ENCODE measurements at places on chromosomes 2 and 18. TPM values are rescaled to one million over a fixed set of nuclear protein-coding genes. Genes with fewer than 3 reads are reported as not detected.
A peak's percentile ranks its signal among the peaks of the same experiment; 100 is the strongest.

- H3K4me3 ChIP-seq = no peak overlapping the region
- no peaks in the 10 kb centered on the region for H3K4me1 ChIP-seq
- no peak for DNase-seq
- no peaks in the 10 kb centered on the region for H3K27me3 ChIP-seq
Measured at GRCh38 chr2:237072067-237072931, 13.4 kb upstream of the COPS8 start.

- no peaks in the 10 kb centered on the region for H3K36me3 ChIP-seq
- H3K4me3 ChIP-seq = no peak overlapping the region
- H3K27me3 ChIP-seq = no peaks in the 10 kb centered on the region
- H3K27ac ChIP-seq = no peak overlapping the region
Measured at GRCh38 chr18:4908328-4908727, 288.7 kb downstream of the AKAIN1 start.

- no peak for DNase-seq
- no peak overlapping the region for H3K4me3 ChIP-seq
- peaks cover 3% of the 10 kb centered on the region for H3K36me3 ChIP-seq
- H3K27ac ChIP-seq = no peak overlapping the region
Measured at GRCh38 chr2:195842932-195843331, 185.9 kb downstream of the SLC39A10 start.

DNA sequence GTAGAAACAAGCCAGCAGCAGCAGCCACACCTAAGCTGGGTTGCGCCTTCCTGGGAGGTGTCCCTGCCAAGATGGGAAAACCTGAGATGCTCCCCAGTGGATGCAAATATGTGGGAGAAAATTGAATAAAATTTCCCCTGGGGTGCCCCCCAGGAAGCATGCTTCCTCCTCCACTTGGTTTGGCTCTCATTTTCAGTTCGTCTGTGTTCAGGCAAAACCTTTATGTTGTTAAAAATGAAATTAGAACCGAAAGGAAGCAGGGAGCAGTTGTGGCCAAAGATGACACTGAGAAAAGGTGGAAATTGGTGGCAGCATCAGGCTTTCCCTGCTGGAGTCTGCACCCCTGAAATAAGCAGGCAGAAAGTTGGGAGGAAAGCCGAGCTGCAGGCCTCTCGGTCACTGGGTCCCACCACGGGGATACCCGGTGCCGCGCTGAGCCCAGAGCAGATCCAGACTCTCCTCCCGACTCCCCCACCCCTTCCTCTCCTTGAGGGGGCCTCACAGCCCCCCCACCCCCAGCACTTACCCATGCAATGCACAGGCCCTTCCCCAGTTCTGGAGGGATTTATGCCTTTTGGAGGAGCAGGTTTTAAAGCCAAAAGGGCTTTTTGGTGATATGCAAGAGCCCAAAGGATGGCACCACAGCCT is 267.7 kb upstream of the SPRED2 start:
- H3K27ac ChIP-seq = no peak overlapping the region
- no peak for DNase-seq
- no peak overlapping the region for H3K4me3 ChIP-seq
- no peaks in the 10 kb centered on the region for H3K36me3 ChIP-seq
- H3K27me3 ChIP-seq = no peaks in the 10 kb centered on the region

DNA sequence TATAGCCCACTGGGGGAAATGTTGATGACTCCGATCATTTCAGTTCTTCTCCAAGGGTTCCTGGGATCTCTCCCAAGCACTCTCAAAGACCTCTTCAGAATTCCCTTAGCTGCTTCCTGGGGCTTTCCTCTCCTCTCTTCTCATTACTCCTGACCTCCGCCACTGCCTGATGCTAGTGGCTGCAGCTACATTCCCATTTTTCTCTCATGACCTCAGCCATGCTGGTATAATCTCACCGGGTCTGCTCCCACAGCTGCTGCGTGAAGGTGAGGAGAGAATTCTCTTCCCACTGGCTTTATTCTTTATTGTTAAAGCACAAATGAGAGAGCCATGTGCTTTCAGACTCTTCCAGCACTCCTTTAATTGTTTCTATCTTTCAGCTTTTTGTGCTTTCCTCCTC is 312.0 kb upstream of the ETAA1 start:
- H3K4me3 ChIP-seq = no peak overlapping the region
- H3K27ac ChIP-seq = no peak overlapping the region
- H3K4me1 ChIP-seq = no peaks in the 10 kb centered on the region
- no peak for DNase-seq
- no peaks in the 10 kb centered on the region for H3K27me3 ChIP-seq

- DNase-seq = no peak
- no peaks in the 10 kb centered on the region for H3K27me3 ChIP-seq
- peaks cover 38% of the 10 kb centered on the region for H3K36me3 ChIP-seq
- H3K4me3 ChIP-seq = no peak overlapping the region
Measured at GRCh38 chr2:238433300-238433915, 6.7 kb downstream of the ASB1 start.

DNA sequence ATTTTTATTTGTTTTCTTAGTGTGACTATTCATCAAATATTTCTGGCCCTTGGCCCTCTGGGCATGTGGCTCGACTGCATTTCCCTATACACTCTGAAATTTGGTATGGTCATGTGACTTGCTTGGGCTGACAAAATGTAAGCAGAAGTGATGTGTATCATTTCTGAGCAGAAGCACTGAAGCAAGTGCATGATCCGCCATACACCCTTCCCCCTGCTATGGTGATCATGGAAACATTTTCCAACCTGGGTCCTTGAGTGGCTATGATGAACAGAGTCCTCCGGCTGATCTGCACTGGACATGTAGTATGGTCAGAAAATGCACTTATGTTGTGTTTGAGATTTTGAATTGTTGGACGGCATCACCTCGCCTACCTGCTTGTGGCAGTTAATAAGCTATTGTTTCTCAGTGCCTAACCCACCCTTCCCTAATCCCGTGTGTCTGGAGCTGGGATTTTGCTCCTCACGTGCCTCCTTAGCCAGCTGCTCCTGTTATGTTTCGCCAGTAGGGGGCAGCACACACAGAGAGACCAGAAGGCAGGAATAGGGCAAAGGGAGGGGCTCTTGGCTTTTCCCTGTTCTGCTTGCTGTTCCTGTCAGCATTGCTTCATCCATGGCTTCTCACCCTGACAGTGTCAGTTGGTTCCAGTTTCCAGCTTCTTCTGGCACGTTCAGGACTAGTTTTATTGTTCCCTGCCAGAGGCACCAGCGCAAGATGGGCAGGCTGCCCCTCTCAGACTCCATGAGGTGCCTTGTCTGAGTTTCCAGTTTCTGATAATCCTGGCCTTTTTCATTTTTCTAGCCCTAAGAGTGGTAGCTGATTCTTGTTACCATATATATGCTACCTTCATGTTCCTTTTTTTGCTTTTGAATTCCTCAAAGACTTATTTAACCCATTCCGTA is 207.4 kb downstream of the ARL6IP6 start:
- no peak for DNase-seq
- H3K36me3 ChIP-seq = no peaks in the 10 kb centered on the region
- peaks cover 5% of the 10 kb centered on the region for H3K4me1 ChIP-seq
- H3K4me3 ChIP-seq = no peak overlapping the region
- no peak overlapping the region for H3K27ac ChIP-seq

- no peak overlapping the region for H3K4me3 ChIP-seq
- DNase-seq = no peak
- no peaks in the 10 kb centered on the region for H3K36me3 ChIP-seq
- peaks cover 2% of the 10 kb centered on the region for H3K27me3 ChIP-seq
- H3K4me1 ChIP-seq = peaks cover 9% of the 10 kb centered on the region
- no peak overlapping the region for H3K27ac ChIP-seq
Measured at GRCh38 chr2:42498497-42498896, 4.7 kb upstream of the KCNG3 start.

DNA sequence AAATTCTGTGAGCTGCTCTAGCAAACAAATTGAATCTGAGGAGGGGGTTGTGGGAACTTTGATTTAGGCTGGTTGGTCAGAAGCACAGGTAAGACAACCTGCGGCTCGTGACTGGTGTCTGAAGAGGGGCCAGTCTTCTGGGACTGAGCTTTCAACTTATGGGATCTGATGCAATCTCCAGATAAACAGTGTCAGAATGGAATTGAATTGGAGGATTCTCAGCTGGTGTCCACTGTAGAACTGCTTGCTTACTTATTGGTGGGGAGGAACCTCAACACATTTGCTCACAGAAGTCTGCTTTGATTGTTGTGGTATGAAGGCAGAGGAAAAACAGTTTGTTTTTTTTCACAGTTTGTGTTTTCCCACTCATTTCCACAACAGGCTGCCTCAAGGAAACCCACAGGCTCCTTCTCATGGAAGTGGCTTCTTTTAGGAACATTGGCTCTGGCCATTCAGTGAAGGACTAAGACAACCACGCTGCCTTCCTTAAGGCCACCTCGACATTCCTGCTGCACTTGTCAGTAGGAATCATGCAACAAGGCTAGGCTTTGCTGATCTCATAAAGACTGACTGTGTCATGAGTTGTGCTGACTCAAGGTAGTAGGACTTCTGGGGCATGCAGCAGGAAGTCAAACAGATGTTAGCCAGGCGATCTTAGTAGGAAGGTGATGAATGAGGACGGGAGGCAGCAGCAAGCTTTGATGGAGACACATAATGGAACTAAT is 104.7 kb downstream of the TSN start:
- no peak overlapping the region for H3K27ac ChIP-seq
- H3K4me3 ChIP-seq = no peak overlapping the region
- no peaks in the 10 kb centered on the region for H3K4me1 ChIP-seq

DNA sequence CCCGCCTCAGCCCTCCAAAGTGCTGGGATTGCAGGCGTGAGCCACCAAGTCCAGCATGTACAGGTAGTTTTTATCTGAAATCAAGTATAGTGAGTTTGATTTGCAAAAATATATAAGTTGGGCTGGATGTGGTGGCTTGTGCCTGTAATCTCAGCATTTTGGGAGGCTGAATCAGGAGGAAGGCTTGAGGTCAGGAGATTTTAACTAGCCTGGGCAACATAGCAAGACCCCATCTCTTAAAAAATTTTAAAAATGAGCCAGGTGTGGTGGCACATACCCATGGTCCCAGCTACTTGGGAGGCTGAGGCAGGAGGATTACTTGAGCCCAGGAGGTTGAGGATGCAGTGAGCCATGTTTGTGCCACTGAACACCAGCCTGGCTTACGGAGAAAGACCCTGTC is 5.6 kb upstream of the GALM start:
- H3K27me3 ChIP-seq = no peaks in the 10 kb centered on the region
- H3K27ac ChIP-seq = no peak overlapping the region
- H3K4me1 ChIP-seq = no peaks in the 10 kb centered on the region
- no peak for DNase-seq

- no peak overlapping the region for H3K4me3 ChIP-seq
- DNase-seq = no peak
- H3K27ac ChIP-seq = no peak overlapping the region
Measured at GRCh38 chr2:222938327-222938726, 77.5 kb downstream of the ACSL3 start.

DNA sequence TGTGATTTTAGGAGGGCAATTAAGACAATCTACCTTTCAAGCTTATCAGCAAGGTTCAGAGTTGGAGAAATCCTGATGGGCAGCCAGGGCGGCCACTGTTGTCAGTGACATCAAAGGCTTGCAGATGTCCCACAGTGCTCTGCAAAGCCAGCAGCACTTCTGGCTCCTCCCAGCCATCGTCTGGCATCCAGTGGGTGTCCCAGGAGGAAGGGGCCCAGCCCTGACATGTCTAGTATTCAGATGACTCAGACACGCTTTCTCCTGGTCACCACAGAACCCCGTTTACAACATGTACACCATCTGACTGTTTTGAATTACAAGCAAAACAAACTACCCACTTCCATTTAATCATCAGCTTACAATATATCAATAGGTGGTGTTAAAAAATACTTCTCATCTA is 61.4 kb downstream of the CYRIA start:
- no peak overlapping the region for H3K4me3 ChIP-seq
- H3K27ac ChIP-seq = no peak overlapping the region

- no peak for DNase-seq
- no peaks in the 10 kb centered on the region for H3K27me3 ChIP-seq
- no peak overlapping the region for H3K4me3 ChIP-seq
- no peak overlapping the region for H3K27ac ChIP-seq
- H3K36me3 ChIP-seq = no peaks in the 10 kb centered on the region
Measured at GRCh38 chr2:64401529-64401880, 52.5 kb upstream of the LGALSL start.

DNA sequence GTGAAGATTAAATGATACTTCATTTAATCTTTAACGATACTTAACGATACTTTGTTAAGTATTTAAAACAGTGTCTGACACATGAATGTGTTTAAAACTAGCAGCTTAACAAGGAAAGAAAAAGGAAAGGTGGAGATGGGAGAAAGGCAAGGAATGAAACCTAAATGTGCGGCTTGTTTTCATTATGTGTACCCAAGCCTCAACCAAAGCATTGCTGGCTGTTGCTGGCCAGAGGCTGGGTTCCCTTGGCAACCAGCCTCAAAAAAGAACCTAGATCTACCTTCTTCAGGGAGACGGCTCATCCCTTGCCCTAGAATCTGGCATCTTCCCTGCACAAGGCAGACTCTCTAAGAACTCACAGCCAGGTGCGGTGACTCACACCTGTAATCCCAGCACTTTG is 13.8 kb upstream of the PCBP1 start:
- DNase-seq = no peak
- H3K4me3 ChIP-seq = no peak overlapping the region
- no peaks in the 10 kb centered on the region for H3K27me3 ChIP-seq
- peaks cover 24% of the 10 kb centered on the region for H3K36me3 ChIP-seq
- peak overlapping the region; percentile 69 for H3K27ac ChIP-seq

GRCh38 chr18:9906481-9906880 is 7.3 kb upstream of the VAPA start:
- no peaks in the 10 kb centered on the region for H3K27me3 ChIP-seq
- no peaks in the 10 kb centered on the region for H3K4me1 ChIP-seq
- no peak overlapping the region for H3K27ac ChIP-seq
- DNase-seq = no peak
- no peak overlapping the region for H3K4me3 ChIP-seq
- H3K36me3 ChIP-seq = no peaks in the 10 kb centered on the region

GRCh38 chr2:133755480-133756300 is 187.4 kb upstream of the NCKAP5 start:
- no peaks in the 10 kb centered on the region for H3K36me3 ChIP-seq
- H3K4me3 ChIP-seq = no peak overlapping the region
- DNase-seq = no peak
- H3K27ac ChIP-seq = peak overlapping the region; percentile 52
- H3K4me1 ChIP-seq = peaks cover 5% of the 10 kb centered on the region
- H3K27me3 ChIP-seq = no peaks in the 10 kb centered on the region

GRCh38 chr2:127048618-127048935 is 58.4 kb downstream of the BIN1 start:
- H3K27ac ChIP-seq = no peak overlapping the region
- no peak overlapping the region for H3K4me3 ChIP-seq
- H3K4me1 ChIP-seq = peaks cover 28% of the 10 kb centered on the region
- no peak for DNase-seq

GRCh38 chr2:241014764-241015163 is 16.3 kb downstream of the SNED1 start:
- DNase-seq = no peak
- no peak overlapping the region for H3K27ac ChIP-seq
- no peaks in the 10 kb centered on the region for H3K36me3 ChIP-seq
- H3K4me1 ChIP-seq = peaks cover 17% of the 10 kb centered on the region

Gene LYG2
- not detected for total RNA-seq

Gene FZD7
- total RNA-seq = 26.4 TPM

Gene IL1F10
- total RNA-seq = not detected

Gene LOXL3
- 10.5 TPM for total RNA-seq

Gene DCDC2C
- total RNA-seq = 0.99 TPM

Gene UBE2E3
- 124 TPM for total RNA-seq

Gene CTAGE1
- total RNA-seq = not detected

Gene ANKRD53
- total RNA-seq = 0.69 TPM
